Large intestine (tissue), 12 donors: ENCODE measurements at places on chromosomes 11 and 22. TPM values are rescaled to one million over a fixed set of nuclear protein-coding genes. Genes with fewer than 3 reads are reported as not detected.

GRCh38 chr11:65429068-65429681 is 6.6 kb downstream of the NEAT1 start:
- no peak for DNase-seq

Gene TENM4
- polyA plus RNA-seq = 2.1 TPM

DNA sequence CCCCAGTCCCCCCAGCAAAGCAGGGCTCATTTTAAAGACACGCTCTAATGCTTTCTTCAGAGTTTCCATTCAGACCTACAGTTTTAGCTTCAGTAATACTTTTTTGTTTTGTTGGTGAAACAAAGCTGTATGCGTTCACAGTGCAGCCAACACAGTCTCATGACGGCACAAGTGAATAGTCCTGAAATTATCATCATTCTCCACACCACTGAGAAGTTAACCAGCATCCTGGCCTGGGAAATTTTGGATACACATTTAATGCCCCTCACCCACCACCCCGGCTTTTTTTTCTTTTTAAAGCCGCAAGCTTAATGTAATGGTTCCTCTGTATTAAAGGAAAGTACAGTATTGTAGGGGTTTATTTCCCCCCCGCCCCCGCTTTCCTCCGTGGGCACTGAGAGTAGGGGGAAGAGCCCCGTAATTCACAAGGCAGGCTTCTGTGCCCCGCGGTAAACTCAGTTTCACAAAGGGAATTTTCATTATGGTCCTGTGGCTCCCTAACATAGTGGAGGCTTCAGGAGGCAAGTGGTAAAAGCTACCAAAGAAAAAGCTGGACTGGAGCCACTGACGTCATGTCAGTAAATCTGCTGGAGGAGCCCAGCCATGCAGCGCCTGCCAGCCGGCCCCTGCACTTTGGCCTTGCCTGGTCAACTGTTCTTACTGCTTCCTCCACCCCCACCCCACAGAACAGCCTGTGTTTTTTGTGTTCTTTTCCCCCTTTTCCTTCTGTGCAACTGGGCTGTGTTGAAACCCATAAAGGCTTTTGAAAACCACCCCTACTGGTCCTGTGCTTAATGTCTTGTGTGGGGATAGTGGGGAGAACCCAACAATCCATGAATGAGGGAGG is 18.2 kb downstream of the TEAD1 start:
- DNase-seq = peak; percentile 95

DNA sequence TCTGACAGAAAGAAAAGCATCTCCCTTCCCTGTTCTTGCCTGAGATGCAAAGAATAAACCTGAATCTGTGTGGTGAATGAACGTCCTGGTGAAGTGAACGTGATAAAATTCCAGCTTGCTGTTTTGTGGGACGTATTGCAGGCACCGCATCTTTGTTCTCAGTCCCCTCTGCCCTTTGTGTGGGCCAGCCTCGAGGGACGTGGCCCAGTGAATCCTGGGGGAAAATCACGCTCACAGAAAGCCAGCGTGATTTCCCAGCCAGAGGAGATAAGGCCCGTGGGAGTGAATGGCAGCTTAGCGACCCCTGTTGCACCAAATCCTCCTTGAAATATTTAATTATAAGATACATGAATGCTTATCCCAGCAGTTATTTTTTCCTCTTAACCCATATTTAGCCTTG is 129.1 kb downstream of the COMMD9 start:
- DNase-seq = no peak

- no peak for DNase-seq
These were observed 7.9 kb upstream of the SLN start for GRCh38 chr11:107719557-107720302.

GRCh38 chr11:925158-925495 is 543 bp upstream of the AP2A2 start:
- DNase-seq = no peak

DNA sequence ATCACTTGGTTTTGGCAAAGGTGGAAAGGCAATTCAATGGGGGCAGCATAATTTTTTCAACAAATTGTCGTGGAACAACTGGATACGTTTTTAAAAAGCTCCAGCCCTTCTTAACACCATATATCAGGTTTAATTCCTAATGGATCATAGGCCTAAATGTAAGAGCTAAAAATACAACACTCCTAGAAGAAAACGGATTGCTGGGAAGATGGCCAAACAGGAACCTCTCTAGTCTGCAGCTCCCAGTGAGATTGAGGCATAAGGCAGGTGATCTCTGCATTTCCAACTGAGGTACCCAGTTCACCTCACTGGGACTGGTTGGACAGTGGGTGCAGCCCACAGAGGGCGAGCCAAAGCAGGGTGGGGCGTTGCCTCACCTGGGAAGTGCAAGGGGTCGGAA is 32.4 kb upstream of the SCGB1D1 start:
- no peak for DNase-seq

Gene KCNK4
- 0.09 TPM for polyA plus RNA-seq

Gene APOA1
- 4,188 TPM for polyA plus RNA-seq
